Caki2 (cell line): ENCODE measurements at places on chromosomes 7 and 10. TPM values are rescaled to one million over a fixed set of nuclear protein-coding genes. Genes with fewer than 3 reads are reported as not detected.

SPOCK2 gene
- 0.41 and 1.1 TPM in 2 replicates for total RNA-seq

TRRAP gene
- total RNA-seq, result 5.9 and 6.5 TPM in 2 replicates

NPY gene
- total RNA-seq, result not detected in 2 replicates

AQP1 gene
- 0.32 TPM in 1 of 2 replicates, not detected in the other for total RNA-seq

DNAH11 gene
- total RNA-seq, result 0.06 and 0.44 TPM in 2 replicates

ELAPOR2 gene
- 0.98 TPM in 1 of 2 replicates, not detected in the other for total RNA-seq

CEP55 gene
- total RNA-seq, result 44.4 and 58.9 TPM in 2 replicates

TMEM236 gene
- total RNA-seq, result 0.14 TPM in 1 of 2 replicates, not detected in the other

AKR1D1 gene
- not detected in 2 replicates for total RNA-seq

EBF3 gene
- not detected in 2 replicates for total RNA-seq

IRF5 gene
- total RNA-seq, result 73.4 and 92.1 TPM in 2 replicates

KIAA1549 gene
- total RNA-seq, result 0.58 and 1.6 TPM in 2 replicates

SLC13A4 gene
- total RNA-seq, result not detected in 2 replicates

CPA5 gene
- total RNA-seq, result not detected in 2 replicates

SEMA3D gene
- total RNA-seq, result not detected in 2 replicates

CRHR2 gene
- total RNA-seq, result not detected in 2 replicates

GPR85 gene
- total RNA-seq, result not detected in 2 replicates

FGFR2 gene
- total RNA-seq, result 7.4 and 13.5 TPM in 2 replicates

SLC39A12 gene
- total RNA-seq, result not detected in 2 replicates

ZCCHC24 gene
- total RNA-seq, result 3.7 and 5.7 TPM in 2 replicates

PYROXD2 gene
- total RNA-seq, result 7.0 and 7.1 TPM in 2 replicates

NEUROD6 gene
- not detected in 2 replicates for total RNA-seq
